ENCODE measurements at places on chromosomes 4 and X.

DNA sequence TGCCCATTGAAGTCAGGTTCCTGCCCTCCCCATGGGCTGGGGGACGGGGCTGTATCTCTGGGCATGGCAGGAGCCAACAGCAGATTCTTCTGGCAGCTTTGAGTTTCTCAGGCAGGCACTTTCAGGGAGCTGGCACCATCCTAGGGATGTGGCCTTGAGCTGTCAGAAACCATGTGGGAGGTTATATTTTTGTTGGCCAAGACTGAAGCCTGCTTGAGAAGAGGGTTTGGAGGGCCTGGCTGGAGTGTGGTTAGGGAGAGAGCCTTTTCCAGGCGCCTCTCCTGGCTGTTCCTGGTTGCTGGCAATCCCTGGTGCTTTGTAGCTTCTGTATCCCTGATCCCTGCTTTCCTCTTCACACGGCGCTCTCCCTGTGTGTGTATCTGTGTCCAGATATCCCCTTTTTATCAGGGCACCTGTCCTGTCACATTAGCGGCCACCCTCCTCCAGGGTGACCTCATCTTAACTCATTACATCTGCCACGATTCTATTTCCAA, 30.6 kb upstream of the SORCS2 start:
- no peaks in the 10 kb centered on the region for H3K36me3 ChIP-seq
- no peaks in the 10 kb centered on the region for H3K27me3 ChIP-seq
- no peak overlapping the region for H3K27ac ChIP-seq
- no peaks in the 10 kb centered on the region for H3K4me1 ChIP-seq
- H3K4me3 ChIP-seq: no peak overlapping the region

GRCh38 chr4:5993876-5994811, 24.1 kb downstream of the C4orf50 start:
- no peak for DNase-seq
- H3K4me1 ChIP-seq: no peaks in the 10 kb centered on the region
- no peak overlapping the region for H3K4me3 ChIP-seq

GRCh38 chr4:6386091-6386490, 86.3 kb downstream of the PPP2R2C start:
- peaks cover 4% of the 10 kb centered on the region for H3K4me1 ChIP-seq
- H3K4me3 ChIP-seq: no peak overlapping the region
- DNase-seq: no peak
- no peak overlapping the region for H3K27ac ChIP-seq

DNA sequence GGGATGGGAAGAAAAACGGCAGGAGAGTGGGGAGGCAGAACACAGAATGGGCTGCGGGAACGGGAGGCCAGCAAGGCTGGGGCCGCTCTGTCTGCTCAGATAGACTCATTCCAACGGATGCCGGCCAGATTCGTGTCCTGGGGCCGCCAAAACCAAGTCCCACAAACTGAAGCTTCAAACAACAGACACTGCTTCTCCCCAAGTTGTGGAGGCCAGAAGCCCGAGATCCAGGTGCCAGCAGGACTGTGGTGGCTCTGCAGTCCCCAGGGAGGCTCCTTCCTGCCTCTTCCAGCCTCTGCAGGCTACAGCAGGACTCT, 100.6 kb downstream of the ADRA2C start:
- no peaks in the 10 kb centered on the region for H3K36me3 ChIP-seq
- H3K4me3 ChIP-seq: no peak overlapping the region
- no peak overlapping the region for H3K27ac ChIP-seq
- H3K4me1 ChIP-seq: no peaks in the 10 kb centered on the region
- H3K27me3 ChIP-seq: peaks cover 22% of the 10 kb centered on the region
- DNase-seq: peak; percentile 22

DNA sequence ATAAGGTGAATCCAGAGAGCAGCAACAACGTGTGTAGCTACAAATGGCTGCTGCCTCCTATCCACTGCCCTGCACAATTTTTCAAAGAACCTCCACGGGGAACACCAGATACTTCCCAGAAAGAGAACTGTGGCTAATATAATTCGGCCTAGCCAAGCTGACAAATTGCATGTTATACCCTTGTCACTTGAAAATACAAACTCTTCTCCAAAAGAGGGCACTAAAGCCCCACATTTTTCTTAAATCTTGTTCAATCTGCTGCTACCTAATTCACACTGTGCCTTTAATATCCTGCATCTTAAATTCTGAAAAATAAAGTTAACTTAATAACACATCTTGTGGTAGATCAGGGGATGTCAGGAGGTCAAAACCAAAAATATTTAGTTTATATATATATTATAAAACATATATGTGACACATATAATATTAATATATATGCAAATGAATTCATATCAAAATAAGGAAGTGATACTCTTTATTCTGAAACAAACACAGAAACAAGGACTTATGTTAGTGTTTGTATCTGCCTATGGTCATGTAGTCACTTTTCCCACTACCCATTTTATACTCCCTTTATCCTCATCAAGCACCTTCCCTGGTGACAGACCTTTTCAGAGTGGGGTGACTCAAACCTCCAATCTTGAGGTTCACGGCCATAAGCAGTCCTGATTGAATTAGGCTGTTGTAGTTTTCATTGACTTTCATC, 24.1 kb downstream of the CT45A1 start:
- no peak overlapping the region for H3K4me3 ChIP-seq
- no peaks in the 10 kb centered on the region for H3K4me1 ChIP-seq
- no peak overlapping the region for H3K27ac ChIP-seq
- H3K27me3 ChIP-seq: no peaks in the 10 kb centered on the region

DNA sequence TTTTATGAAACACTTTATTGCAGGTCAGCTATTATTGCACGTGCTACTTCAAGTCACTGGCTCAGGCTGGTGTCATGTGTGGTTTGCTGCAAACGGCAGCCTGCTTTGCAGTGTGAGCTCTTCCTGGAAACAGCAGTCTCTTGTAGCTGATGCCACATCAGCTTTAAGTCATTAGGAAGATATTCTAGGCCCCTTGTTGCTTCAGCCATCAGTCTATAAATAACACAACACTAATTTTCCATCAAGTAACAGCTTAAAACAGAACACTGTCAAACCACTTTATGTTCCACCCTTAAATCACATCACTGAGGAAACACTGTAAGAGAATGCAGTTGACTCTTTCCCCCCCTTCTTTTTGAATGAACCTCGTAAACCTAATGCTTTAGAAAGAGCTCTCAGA, 93.8 kb downstream of the GATB start:
- no peak overlapping the region for H3K27ac ChIP-seq
- H3K4me3 ChIP-seq: no peak overlapping the region
- no peaks in the 10 kb centered on the region for H3K4me1 ChIP-seq
- H3K36me3 ChIP-seq: peaks cover 8% of the 10 kb centered on the region
- DNase-seq: no peak
- no peaks in the 10 kb centered on the region for H3K27me3 ChIP-seq

GRCh38 chrX:19372547-19373331, 29.0 kb downstream of the PDHA1 start:
- H3K4me1 ChIP-seq: no peaks in the 10 kb centered on the region
- no peaks in the 10 kb centered on the region for H3K27me3 ChIP-seq
- H3K27ac ChIP-seq: no peak overlapping the region
- no peaks in the 10 kb centered on the region for H3K36me3 ChIP-seq
- DNase-seq: no peak
- peak overlapping the region; percentile 16 for H3K4me3 ChIP-seq

DNA sequence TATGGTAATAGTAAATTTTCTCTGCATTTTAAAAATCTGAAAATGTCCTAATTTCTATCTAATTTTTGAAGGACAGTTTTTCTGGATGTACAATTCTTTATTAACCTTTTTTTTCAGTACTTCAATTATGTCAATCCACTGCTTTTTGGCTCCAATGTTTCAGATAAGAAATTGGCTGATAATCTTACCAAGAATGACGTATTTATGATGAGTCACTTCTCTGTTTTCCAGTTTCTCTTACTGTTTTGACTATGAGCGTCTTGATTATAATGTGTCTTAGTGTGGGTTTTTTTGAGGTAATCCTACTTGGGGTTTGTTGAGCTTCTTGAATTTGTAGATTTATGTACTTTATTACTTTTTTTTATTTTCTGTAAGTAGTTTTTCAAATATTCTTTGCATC, 47.2 kb downstream of the UGT2B11 start:
- DNase-seq: no peak
- no peaks in the 10 kb centered on the region for H3K27me3 ChIP-seq
- H3K4me1 ChIP-seq: no peaks in the 10 kb centered on the region
- no peak overlapping the region for H3K27ac ChIP-seq

- no peak within 1 kb of the TSS for H3K4me3 ChIP-seq
- no peak within 1 kb of the TSS for H3K27ac ChIP-seq
- H3K4me1 ChIP-seq: no peaks in the 10 kb centered on the region
- H3K36me3 ChIP-seq: no peaks in the 10 kb centered on the region
Observed at GRCh38 chr4:38782452-38783108, at the start of gene TLR10. TSS of gene TLR10 (minus strand) at chr4:38782990. CDS start at chr4:38775590, 7,400 bp downstream.

DNA sequence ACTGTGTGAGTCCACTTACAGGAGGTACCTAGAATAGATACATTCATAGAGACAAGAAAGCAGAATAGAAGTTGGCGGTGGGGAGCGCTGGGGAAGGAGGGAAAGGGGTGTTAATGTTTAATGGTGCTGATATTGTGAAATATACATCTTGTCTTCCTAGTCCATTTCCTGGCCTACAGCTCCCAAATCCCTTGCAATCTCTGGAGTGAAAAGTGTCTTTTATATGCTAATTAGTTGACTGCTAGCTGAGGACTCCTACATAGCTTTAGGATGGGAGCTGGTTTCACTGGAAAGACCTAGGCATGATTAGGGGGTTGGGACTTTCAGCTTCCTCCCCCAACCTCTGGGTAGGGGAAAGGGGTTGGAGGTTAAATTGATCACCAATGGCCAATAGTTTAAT, 36.0 kb downstream of the FUNDC1 start:
- no peaks in the 10 kb centered on the region for H3K4me1 ChIP-seq
- H3K27ac ChIP-seq: no peak overlapping the region
- DNase-seq: no peak

DNA sequence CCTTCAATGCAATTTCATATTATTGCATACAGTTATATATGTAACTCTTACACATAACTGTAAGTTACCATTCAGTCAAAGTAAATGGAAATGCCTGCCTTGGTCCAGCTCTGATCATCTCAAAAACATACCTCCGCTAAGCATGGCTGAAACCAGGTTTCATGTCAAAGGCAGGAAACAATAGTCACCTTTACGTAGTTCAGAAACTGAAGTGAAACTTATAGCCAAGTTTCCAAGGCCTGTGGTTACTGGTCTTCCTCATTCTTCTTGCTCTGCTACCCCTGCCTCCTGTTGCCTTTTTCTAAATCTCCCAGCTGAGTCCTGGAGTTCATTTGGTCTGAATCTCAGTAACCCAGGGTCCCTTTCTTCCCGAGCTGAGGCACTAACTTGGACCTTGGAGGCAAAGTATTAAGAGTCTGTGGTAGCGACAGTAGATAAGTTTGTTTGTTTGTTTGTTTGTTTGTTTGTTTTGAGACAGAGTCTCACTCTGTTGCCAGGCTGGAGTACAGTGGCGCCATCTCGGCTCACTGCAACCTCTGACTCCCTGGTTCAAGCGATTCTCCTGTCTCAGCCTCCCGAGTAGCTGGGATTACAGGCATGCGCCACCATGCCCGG, 30.8 kb downstream of the DAPP1 start:
- DNase-seq: no peak
- H3K4me1 ChIP-seq: no peaks in the 10 kb centered on the region
- H3K4me3 ChIP-seq: no peak overlapping the region
- peaks cover 9% of the 10 kb centered on the region for H3K36me3 ChIP-seq
- no peak overlapping the region for H3K27ac ChIP-seq

GRCh38 chr4:52265781-52266525, 214.8 kb downstream of the SPATA18 start:
- H3K27me3 ChIP-seq: no peaks in the 10 kb centered on the region
- no peak overlapping the region for H3K4me3 ChIP-seq
- no peak for DNase-seq
- H3K4me1 ChIP-seq: no peaks in the 10 kb centered on the region
- H3K36me3 ChIP-seq: no peaks in the 10 kb centered on the region

- no peak overlapping the region for H3K27ac ChIP-seq
- H3K4me1 ChIP-seq: no peaks in the 10 kb centered on the region
- H3K27me3 ChIP-seq: no peaks in the 10 kb centered on the region
- no peak for DNase-seq
- H3K36me3 ChIP-seq: no peaks in the 10 kb centered on the region
Observed at GRCh38 chr4:187364401-187364800, 631.2 kb upstream of the ZFP42 start.

All from RWPE2 (cell line).